Fibroblast of skin of back (primary cell): ENCODE measurements at places on chromosomes 12 and 14.
A peak's percentile ranks its signal among the peaks of the same experiment; 100 is the strongest.

DNA sequence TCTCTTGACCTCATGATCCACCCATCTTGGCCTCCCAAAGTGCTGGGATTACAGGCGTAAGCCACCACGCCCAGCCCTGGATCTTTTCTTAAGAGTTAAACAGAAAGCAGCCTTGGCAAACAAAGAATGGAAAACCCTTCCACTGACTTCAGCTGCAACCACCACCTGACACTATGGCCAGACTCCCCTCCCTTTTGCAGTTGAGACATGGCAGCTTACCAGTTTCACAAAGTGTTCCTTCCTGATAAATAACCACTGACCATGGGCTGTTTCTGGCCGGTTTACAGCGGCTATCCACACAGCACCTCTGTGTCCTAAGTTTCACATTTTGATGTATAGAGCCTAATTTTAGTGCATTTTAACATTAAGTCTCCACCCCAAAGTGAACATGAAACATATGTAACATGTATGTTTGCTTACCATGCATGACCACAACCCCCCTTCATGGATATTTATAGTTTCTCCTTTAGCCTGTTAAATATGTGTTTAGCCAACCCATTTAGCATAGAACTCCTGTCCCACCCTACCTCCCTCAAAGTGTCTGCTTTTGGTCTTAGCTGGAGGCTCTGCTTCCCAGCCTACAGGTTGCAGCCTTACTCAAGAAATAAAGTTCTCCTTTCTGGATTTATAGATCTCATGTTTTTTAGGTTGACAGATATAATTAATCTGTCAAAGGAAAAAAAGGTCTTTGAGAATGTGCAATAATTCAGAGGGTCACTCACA lies 32.7 kb upstream of the RAB21 start:
- DNase-seq = no peak

DNA sequence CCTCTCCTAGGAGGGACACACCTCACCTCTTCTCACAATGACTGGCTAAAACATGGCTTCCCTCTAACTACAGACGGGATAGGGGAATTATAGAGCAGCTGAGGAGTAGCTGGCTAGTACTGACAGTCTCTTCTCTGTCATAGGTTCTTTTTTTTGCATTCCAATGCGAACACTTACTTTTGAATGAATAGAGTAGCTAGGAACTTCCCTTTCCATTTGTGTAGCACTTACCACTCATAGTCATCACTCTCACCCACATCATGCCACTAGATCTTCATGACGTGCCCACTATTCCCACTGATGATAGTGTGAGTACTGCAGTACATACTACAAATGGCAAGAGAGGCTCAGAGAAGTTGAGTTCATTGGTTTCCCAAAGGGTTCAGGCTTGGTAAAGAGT lies 143.9 kb upstream of the HIF1A start:
- no peak for DNase-seq

DNA sequence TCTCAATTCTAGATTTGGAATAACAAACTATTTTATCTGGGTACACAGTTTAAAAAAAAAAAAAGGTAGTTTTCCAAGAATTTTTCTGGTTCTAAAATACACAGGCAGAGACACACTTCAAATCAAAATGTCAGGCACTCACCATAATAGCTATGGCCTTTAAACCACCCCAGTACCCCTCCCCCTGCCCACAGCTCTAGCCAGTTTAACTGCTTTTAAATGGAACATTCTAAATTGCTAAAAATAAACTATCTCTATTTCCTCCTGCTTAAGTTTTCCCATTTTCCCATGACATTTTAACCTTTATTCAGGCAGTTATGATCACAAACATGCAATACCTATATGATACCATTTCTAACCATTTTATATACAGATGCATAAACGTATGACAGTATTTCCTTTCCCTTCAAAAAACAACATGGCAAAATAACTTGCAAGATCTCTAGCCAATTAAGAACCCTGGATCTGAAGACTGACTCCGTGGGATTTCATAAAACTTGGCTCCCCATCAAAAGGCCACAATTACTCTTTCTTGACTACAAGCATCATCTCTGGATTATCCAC lies 46.3 kb downstream of the PPP2R5E start:
- peak; percentile 12 for DNase-seq

DNA sequence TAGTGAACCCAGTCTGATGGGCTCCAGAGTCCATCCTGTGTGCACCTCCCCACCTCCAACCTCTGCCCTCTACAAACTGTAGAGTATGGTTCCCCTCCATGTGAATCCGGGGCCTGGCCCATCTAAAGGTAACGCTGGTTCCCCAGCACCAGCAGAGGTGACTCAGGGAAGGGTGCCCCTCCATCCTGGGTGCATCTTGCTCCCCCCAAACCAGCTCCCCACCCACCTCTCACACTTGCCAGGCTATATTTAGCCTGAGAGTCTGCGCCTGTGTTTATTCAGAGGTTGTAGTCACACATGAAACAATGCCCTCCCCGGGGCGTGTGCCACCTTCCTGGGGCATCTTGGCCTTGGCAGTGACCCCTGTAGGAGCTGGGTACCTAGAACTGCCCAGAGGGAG lies 26.2 kb downstream of the RASAL1 start:
- DNase-seq = no peak

DNA sequence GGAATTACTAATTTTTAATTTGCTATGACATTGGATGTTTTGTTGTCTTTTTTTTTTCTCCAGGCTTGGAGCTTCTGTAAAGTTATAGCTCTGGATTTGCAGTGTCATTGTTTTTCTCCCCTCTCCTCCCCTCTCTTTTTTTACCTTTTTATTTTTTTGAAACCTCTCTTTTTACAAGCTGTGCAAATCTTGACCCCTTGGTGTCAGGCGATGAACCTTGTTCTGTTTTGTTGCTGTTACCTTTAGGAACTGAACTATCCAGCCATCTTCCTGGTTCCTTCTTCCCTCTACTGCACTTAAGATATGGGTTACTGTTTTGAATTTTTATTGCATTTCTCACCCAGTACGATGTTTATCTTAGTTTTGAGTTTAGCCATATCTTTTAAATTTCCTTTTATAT lies 13.7 kb downstream of the KTN1 start:
- DNase-seq = no peak

DNA sequence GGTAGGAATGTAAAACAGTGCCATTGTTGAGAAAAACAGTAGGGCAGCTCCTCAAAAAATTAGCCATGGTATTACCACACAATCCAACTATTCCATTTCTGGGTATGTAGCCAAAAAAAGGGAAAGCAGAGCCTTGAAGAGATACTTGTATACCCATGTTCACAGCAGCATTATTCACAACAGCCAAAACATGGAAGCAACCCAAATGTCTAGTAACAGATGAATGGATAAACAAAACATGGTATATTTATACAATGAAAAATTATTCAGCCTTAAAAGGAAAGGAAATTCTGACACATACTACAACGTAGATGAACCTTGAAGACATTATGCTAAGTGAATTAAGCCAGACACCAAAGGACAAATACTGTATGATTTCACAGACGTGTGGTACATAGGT lies 67.6 kb upstream of the GNG2 start:
- DNase-seq = peak; percentile 33

DNA sequence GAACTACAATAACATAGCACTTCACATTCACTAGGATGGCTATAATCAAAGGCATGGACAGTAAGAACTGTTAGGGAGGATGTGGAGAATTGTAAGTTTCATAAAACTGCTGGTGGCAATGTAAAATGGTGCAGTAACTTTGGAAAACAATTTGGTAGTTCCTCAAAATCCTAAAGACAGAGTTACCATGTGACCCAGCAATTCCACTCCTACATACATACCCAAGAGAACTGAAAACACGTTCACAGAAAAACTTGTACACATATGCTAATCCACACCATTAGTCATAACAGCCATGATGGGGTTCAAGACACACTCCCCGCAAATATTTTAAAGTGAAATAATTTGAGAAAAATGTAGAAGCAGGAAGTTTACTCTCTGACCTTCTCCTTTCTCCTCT lies 31.7 kb downstream of the GALC start:
- no peak for DNase-seq
